Stimulated activated CD8-positive, alpha-beta memory T cell treated with anti-CD3 and anti-CD28 coated beads, Interleukin-2, amount 100 ng/mL, for 1 hour (primary cell): ENCODE measurements at places on chromosomes 6 and 20.

GRCh38 chr6:3011592-3011991, 11.9 kb downstream of the NQO2 start:
- no peak for DNase-seq

- no peak for DNase-seq
These were observed 10.7 kb downstream of the EZR start for GRCh38 chr6:158808442-158808833.

GRCh38 chr6:139943391-139943790, 568.9 kb upstream of the CITED2 start:
- DNase-seq = no peak

DNA sequence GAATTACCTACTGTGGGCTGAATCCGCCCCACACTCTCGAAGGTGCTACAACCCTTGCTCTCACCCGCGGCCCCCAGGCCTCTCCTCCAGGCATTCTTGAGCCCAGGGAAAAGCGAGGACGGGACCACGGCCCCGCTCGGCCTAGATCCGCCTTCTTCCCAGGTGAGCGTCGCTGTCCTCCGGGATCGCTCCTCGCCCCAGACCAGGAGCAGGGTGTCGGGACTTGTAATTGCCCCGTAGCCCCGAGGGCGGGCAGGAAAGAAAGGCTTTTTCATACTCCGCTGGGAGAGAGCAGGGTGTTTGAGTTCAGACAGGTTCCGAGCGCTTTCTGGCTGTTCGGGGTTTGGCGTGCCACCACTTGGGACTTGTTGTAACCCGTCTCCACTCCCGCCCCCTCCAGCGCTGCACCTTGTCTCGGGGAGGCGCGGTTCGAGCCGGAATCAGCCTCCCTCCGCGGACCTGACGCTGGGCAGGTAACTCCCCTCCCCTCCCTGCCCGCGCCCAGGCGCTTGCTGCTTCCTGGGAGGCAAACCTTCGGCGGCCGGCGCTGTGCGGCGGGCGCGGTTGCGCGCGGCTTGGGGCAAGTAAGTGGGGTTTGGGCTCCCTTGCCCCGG, at the start of gene FAM83B:
TSS of gene FAM83B (plus strand) at position 529 of the 614 bp plus-strand sequence. CDS start 23,476 bp downstream, outside the sequence.
- DNase-seq = no peak

DNA sequence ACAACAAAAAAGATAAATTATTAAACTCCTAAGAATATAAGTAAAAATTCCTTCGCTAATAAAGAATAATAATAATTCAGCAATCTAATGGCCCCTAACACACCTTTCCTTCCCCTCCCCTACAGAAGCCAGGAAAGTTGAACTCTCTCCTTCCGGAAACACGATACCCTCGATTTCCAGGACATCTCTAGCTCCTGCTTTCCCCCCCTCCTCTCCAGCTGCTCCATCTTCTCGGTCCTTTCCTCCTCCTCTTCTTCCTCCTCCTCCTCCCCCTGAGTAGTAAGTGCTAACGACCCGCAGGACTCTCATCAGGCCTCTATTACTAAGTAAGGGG, 603 bp downstream of the TASP1 start:
- no peak for DNase-seq

DNA sequence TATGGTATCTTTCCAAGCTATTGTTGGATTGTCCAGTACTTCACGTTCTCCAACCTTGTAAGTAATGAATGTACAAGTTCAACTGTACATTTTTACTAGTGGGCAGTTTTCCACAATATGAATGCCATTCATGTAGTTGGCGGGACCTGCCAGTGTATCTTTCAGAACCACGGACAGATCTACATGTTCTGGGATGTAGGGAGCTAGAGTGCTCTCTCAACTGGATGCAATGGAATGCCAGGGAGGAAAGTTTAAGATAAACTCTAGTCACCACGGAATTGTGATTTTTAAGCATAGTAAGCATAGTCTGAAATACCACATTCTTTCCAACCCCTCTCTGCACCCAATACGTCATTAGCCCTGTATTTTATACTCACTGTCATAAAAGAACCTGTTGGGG, 21.5 kb upstream of the HLA-C start:
- no peak for DNase-seq

DNA sequence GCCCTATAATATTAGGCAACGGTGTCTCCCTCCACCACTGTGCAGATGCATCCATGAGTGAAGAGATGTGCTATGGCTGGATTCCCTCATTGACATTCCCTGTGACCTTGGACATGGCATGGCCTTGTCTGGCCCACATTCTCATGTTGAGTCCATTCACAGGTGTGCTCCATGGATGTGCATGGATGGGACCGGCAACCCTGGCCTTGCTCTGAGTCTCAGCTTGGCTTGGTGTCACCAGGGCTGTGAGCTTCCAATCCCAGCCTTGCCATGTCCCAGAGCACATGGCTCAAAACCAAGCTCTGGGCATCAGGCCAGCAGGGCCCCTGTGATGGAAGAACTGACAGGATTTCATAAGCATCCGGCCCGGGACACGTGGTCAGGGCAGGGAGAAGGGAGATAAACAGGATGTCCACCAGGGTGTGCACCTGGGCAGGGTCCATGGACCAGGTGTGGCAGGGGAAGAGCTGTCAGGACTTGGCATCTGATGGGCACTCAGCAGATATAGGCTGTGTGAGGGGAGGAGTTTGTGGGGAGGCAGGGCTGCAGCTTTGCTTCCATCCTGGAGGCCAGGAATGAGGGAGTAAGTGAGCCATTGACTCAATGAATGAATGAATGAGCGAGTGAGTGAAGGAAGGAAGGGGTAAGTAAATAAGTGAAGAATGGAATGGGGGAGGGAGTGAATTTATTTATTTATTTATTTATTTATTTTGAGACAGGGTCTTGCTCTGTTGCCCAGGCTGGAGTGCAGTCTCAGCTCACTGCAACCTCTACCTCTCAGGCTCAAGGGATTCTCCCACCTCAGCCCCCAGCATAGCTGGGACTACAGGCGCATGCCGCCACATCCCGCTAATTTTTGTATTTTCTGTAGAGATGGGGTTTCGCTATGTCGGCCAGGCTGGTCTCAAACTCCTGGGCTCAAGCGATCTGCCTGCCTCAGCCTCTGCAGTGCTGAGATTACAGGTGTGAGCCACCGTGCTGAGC, 15.7 kb downstream of the NRSN2 start:
- DNase-seq = no peak

- DNase-seq = no peak
These were observed 251.6 kb downstream of the ADGB start for GRCh38 chr6:146850238-146850896.

DNA sequence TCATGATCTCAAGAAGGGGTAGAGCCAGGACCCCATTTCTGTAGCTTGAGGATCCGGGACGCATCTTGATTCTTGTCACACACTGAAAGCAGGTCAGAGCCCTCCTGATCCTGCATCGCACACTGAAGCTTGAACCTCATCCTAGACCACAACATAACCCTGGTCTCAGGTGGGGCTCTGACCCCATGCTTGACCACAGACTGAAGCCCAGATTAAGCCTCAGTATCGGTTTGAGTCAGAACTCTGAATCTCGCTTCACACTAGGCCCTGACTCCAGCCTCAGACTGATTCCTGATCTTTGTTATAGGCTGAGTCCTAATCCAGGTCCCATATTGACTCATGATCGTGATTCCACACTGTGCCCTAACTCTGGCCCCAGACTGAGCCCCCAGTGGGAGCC, 8.5 kb upstream of the RSPO4 start:
- DNase-seq = no peak

- DNase-seq = peak; percentile 56
These were observed 11.7 kb upstream of the MAPK13 start for GRCh38 chr6:36118550-36119107.

DNA sequence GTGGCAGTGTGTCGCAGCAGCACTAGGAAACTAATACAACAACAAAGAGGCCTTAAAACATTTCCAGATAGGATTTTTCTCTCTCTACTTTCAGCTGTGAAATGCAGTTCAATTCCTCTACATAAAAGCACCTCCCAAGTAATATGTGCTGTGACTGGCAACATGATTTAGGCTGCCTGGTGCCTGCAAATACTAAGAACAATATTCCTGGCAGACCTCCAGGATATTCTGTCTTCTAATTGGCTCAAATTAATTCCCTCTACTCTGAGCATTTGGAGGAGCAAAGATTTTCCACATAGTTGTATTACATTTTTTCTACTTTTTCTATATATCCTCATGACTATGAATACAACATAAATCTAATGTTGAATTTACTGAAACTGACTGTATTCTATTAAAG, 33.2 kb downstream of the SCGN start:
- DNase-seq = no peak

- no peak for DNase-seq
These were observed 269.6 kb downstream of the CD109 start for GRCh38 chr6:73965539-73966029.

DNA sequence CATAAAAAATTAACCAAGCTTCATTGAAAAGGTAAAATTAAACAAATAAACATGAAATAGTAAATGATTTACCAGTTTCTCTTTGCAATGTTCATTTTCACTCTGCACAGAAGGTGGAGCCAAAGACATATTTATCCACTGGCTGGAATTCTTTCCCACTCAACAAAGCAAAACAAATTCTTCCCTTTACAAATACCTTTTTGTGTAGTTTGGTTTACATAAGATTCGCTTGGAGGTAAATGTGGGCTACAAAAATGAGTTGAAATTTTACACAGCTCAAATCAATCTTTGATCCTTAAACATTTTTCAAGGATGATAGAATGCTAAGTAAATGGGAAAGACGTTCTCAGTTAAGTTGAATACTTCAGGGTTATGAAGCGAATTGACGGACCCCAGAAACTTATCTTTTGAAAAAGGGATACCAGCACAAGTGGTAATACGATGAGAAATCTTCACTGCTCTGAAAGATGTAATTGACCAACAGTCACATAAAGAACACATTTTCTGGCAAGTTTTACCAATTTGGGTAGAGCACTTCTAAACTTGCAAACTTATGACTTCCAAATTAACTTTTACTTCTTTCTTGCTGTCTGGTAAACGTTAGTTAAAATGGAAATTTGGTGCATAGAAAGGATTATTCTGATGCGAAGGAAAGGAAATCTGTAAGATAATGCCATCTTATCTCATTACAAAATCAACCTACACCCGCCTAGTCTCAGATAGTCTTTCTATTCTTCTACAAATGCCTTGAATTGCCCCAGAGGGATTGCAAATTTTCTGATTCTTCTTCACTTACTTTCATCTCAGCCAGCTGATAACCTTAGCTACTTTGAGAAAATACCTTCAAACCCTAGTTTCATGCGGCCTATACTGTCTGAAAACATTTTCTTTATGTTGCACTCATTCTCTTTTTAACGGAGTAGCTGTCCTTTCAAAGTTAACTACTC, 4.7 kb upstream of the GJA1 start:
- DNase-seq = no peak

DNA sequence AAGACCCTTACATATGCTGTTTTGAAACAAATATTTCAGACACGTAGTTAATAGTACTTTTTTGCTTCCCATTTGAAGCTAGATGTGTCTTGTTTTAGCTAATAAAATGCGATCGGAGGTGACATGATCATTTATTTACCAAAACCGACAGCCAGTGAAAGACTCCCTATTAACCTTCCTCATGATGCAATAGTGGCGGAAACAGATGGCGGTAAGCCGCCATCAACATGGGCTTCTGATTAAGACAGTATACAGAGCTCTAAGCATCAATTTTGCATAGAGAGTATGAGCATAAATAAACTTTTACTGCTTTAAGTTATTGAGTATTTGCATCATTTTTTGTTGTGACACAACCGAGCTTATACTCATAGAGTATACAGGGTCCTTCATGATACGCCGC, 1282.4 kb upstream of the ADGRB3 start:
- no peak for DNase-seq

GRCh38 chr6:38391626-38392579, 247.8 kb downstream of the BTBD9 start:
- no peak for DNase-seq

DNA sequence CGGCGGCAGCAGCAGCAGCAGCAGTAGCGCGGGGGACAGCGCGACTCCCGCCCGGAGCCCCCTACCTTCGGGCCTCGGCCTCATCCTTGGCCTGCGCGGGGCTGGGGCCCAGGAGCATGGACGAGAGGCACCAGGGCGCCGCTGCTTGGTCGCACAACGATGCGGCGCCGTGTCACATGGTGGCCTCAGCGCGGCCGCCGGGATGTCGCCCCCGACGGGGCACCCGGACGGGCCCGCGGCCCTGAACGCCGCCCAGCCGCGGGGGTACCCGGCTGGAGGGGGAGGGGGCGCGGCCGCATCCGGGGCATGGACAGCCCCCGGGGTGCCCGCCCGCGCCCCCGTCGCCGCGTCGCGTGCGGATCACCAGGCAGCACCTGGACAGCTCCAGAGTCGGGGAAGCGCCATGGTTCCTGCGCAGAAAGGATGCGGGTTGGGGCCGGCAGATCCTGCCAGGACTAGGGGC, 57.1 kb downstream of the CDH22 start:
- DNase-seq = no peak

- no peak for DNase-seq
These were observed 8.5 kb downstream of the MYLIP start for GRCh38 chr6:16137451-16137801.

- DNase-seq = no peak
These were observed 680 bp upstream of the MTCH1 start for GRCh38 chr6:36986704-36987047.

- DNase-seq = no peak
These were observed 3.9 kb upstream of the TMEM244 start for GRCh38 chr6:129865013-129865412.

- DNase-seq = peak; percentile 59
These were observed 3.8 kb downstream of the SPAG4 start for GRCh38 chr20:35619196-35620095.

- DNase-seq = no peak
These were observed 43.1 kb downstream of the MICA start for GRCh38 chr6:31446481-31446880.

DNA sequence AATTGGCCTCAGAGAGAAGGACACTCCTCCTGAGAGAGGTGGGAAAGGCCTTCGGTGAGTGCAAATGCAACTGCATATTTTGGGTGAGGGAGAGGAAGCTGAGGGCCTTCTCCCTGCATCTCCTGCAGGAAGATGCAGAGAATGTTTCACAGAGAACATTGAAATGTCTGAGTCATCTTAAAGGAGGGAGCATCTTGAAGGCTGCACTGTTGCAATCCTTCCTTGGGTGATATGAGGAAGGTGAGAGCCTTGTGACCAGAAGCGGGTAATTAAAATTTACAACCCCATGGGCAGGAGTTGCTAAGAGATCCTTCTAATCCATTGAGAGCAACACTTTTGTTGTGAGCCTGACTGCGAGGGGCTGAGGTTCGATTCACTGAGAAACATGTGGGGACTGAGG, 375.7 kb upstream of the MARCKS start:
- no peak for DNase-seq

DNA sequence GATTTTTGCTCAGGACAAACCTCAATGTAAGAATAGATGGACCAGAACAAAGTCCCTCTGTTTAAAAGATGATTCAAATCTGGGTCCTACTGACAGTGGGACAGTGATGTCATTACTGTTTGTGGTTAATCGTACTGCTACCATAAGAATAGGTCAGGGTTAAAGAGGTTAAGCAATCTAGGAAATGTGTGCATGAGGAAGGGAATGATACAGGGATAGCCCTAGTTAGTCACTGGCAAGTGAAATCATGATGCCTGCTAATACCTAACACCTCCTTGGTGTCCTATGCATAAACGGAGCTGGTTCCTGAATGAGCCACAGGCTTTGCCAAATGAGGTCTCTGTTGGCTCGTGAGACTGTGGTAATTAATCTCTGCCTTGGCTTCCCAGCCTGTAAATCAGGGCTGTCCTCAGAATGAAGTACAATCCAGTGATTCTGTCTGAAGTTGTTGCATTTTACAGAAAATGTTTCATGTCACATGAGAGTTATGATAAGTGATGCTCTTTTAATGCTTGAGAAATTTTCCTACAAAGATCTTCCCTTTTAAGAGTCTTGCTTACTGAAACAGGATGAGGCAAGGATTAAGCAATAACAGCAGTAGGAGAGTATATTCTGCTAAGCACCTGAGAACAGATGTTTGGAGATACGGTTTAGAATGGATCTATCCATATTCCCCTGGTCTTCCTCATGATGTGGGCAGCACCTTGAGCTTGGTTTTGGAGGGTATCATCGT, 3.8 kb downstream of the MEP1A start:
- no peak for DNase-seq
